Lung microvascular endothelial cell (primary cell): ENCODE measurements at places on chromosomes 7 and 10.

DNA sequence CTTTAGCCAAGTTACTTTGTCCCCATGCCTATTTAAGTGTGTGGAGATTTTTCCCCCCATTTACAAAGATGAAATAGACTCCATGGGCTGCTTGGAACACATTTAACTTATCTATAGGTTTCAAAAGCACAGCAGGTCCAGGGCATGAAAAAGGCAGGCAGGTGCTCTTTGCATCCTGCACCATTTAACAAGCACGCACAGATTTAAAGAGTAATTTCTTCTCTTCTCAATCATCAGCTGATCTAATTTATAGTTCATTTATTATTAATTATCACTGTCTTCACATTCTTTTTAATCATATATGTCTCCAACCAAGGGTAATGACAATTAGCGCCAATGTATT, 156.8 kb downstream of the CACNA2D1 start:
- no peak for DNase-seq

DNA sequence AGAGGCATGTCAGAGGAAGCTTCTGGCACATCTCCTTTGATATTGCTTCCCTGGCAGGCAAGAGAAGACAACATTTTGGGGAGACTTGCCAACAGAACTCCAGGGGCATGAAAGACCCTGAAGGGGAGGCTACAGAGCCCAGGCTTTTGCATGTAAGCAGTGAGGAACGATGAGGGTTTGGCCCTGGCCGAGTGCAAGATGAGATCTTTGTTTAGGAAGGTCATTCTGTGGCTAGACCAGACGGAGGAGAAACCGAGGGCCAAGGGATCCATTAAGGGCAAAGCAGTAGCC, 3.8 kb downstream of the SVIL start:
- DNase-seq: no peak

GRCh38 chr7:87344446-87344845, 1.0 kb upstream of the CROT start:
- DNase-seq: peak; percentile 38

DNA sequence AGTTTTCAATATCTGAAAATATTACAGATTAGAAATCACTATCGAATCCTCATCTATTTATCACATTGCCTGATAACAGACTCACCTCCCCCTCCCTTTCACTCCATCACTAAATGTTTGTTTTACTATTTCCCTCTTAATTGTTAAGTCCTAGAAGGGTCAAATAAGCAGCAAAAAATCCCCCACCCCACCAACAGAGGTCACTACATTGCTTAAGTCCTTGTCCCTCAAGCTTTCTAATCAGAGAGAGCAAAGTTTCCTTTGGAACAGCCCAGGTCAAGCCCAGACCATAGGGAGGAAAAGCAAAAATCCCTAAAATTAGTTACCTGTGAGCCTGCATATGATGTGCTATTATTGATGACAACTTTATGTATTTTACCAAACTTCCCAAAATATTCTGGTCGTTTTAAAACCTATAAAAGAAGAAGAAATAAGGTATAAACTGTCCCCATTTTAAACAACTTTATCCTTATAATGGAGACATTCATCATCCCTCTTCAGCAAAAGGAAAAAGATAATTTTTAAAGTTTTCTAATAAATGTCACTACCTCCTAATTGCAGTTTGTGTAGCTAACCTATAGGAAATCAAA, 95.0 kb downstream of the CNOT4 start:
- DNase-seq: peak; percentile 69

- peak; percentile 89 for DNase-seq
Observed at GRCh38 chr7:106736508-106737201, 75.7 kb upstream of the CCDC71L start.

GRCh38 chr10:81886939-81887338, 11.9 kb downstream of the NRG3 start:
- no peak for DNase-seq

- DNase-seq: peak; percentile 71
Observed at GRCh38 chr10:101272229-101272868, 43.1 kb upstream of the LBX1 start.

GRCh38 chr7:18724318-18724717, 228.8 kb downstream of the HDAC9 start:
- no peak for DNase-seq

DNA sequence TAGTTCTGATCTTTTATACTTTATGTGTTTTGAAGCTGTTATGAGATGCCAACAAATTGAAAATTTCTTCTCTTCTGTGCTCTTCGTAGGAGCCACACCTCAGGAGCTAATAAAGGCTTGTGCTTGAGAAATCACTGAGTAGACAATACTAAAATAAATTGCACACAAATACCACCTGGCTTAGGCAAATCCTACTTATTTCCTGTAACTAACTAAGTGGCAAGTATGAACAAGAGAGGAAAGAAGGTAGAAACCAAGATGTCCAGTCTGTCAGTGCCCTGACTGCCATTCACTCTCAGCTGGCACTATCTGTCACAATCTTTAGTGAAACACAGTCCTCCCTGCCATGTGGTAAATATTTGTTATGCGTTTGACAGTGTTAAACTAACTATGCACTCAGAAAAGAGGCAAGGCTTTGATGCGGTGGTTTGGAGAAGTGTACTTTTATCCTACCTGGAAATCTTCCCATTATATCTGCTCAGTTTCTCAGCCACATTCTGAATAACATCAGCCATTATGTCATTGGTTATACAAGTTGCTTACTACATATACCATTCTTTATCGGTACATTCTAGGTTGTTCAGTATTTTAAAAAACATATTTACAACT, 293.4 kb upstream of the VWC2 start:
- DNase-seq: no peak

DNA sequence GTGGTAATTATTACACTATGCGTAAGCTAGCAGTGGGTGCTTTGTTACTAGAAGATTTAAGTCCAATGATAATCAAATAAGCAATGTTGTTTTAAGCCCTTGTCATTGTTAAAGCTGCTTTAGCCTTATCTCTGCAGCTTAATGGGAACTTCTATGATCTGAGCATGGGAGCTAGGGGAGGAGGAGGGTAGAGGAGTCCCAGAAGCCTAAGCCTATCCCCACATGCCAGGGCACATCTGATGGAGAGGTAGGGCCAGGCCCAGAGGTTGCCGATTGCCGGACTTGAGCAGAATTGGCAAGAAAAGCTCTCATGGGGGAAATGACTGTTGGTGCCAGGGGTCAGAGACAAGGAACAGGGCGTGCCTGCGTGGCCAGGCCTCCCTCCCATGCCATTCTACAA, 13.4 kb downstream of the CUBN start:
- peak; percentile 31 for DNase-seq
